ENCODE measurements at places on chromosomes 6 and 20.

- DNase-seq = no peak
Measured at GRCh38 chr6:115270953-115271352, 789.7 kb downstream of the FRK start.

GRCh38 chr6:26205625-26206574 is 118.7 kb downstream of the HFE start:
- DNase-seq = no peak

- DNase-seq = no peak
Measured at GRCh38 chr20:37907677-37908401, 4.9 kb downstream of the VSTM2L start.

DNA sequence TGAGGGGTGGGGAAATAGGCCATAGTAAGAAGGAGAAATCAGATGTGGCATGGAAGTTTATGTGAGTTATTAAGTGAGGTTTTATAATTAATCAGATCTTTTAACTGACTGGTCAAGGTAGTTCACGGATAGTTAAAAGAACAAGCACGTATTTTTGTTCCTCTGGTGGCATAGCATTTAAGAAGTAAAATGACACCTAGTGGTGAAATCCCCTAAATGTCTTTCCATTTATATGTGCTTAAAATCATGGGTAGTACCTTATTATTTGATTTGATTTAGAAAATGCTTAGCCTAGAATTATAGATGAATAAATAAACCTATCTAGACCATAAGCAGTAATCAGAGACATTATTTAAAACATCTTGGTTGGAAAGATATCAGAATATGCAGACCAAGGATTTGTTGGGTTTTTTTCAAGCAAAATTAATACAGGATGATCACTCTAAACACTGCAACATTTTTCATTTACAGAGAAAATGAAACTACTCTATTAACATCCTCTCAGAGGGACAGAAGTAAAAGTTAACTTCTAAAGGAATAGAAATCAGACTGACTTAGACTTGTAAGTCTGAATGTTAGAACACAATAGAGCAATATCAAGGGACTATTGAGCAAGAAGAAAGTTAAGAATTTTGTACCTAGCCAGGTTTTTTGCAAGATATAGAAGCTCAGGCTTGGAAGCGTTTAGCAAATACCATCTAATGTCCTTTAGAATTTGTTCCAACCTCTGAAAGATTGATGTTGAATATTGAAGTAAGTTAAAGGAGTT is 81.1 kb downstream of the STXBP5 start:
- DNase-seq = no peak

- no peak for DNase-seq
Measured at GRCh38 chr6:75855052-75855451, 106.0 kb downstream of the MYO6 start.

DNA sequence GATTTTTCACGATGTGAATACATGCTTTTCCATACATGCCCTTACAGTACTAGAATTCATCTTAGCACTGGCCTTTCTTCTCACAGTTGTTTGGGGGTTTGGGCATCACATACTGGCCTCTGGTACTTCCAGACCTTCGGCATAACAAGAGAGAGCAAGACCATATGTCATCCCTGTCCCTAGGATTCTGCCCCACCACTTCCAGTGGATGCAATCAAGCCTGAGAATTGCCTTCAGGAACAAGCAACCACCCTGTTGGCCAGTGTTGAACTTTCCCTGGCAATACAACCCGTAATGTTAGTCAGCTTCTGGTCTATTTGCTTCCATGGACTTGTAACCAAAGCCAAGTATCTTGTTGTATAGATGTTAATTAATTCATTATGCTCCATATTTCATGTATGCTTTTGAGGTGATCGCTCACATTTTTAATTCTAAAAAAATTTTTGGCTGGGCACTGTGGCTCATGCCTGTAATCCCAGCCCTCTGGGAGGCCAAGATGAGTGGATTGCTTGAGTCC is 15.4 kb upstream of the SLPI start:
- no peak for DNase-seq

GRCh38 chr6:106574741-106575458 is 54.4 kb downstream of the RTN4IP1 start:
- DNase-seq = no peak

GRCh38 chr6:12911427-12911826 is 194.9 kb downstream of the PHACTR1 start:
- DNase-seq = no peak

DNA sequence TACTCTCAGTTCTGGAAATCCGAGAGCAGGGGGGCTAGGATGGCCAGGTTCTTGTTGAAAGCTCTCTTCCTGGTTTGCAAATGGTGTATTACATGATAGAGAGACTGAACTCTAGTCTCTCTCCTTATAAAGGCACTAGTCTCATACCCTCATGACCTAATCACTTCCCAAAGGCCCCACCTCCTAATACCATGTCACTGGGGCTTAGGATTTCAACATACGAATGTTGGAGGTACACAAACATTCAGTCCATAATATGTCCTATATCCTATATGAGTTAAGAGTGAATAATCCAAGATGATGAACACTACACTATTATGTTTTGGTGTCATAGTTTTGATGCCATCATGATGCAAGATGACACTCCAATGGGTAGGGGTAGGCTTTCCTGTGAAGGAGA is 20.0 kb upstream of the TXLNB start:
- no peak for DNase-seq

DNA sequence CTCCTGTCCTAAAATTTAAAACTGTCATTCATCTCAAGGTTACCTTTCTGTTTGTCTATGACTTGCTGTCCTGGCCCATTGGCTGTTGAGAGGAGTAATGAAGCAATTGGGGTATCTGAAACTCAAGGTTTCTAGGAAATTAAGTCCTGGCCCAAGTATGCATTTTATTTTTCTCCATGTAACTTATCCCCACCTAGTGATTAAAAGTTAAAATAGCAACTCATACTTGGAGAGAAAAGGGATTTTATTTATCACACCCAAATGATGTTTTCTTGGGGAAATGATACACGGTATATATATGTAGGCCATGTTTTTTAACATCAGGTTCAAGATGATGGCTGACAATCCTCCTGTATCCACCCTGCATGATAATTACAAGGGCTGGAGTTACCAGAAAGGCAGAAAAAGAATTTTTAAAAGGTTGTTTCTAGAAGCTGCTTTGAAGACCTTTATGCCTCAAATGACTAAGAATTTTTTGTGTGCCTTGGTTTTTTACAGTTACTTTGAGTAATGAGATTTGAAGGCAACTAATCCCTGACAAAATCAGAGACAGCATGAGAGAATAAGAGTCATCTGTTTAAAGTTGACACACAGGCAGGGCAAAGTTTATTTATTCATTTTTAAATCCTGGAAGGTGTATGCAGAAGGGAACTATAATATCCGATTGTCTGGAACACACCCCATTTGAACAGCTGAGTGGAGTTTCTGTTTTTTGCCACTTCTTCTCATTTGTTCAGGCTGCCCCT is 28.9 kb upstream of the C6orf58 start:
- DNase-seq = no peak

- no peak for DNase-seq
Measured at GRCh38 chr20:56943946-56944945, 315.1 kb downstream of the TFAP2C start.

GRCh38 chr20:11718474-11719094 is 199.1 kb upstream of the BTBD3 start:
- DNase-seq = no peak

- DNase-seq = no peak
Measured at GRCh38 chr6:51818520-51819022, 268.8 kb downstream of the PKHD1 start.

DNA sequence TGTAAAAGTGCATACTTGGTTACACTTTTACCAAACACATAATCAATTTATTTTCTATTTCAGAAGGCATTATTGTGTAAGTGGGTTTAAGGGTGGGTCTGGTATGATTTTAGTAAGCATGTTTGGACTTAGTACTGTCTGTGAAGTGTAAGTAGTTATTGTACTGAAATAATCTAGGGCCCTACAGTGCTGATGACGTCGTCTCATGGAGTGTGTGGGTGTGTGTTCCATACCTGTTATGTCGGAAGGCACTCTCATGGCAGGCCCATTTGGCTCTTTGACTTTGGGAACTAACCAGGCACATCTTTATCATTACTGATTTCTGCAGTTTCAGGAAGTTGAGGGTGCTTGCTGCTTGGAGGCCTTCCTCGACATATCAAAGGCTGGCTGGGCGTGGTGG is 155.1 kb downstream of the SASH1 start:
- no peak for DNase-seq

DNA sequence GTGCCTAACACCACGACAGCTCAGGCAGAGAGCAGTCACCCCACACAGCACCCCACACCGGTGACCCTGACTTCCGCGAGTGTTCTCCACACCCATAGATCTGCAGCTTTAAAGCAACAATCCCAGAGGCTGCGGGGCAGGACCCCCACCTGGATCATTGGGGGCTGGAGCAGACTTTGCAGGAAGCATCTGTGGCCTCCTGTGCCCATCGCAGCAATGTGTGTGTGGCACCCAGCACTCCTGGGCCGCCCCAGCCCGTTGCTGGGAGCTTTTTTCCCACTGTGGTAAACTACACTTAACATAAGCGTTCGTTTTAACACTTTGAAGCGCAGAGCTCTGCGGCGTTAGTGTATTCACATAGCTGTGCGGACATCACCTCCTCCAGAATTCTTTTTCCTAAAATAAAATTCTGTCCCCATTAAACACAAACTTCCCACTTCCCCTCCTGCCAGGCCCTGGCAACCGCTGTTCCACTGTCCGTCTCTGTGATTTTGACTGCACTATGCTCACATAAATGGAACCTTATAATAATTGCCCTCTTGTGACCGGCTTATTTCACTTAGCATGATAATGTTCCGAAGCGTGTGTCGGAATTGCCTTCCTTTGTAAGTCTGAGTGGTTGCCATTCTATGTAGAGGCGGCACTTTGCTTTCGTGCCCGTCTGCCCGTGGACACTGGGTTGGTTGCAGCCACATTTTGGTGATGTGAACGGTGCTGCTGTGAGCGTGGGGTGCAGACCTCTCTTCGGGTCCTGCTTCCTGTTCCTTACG is 382.5 kb downstream of the CDH4 start:
- DNase-seq = no peak

DNA sequence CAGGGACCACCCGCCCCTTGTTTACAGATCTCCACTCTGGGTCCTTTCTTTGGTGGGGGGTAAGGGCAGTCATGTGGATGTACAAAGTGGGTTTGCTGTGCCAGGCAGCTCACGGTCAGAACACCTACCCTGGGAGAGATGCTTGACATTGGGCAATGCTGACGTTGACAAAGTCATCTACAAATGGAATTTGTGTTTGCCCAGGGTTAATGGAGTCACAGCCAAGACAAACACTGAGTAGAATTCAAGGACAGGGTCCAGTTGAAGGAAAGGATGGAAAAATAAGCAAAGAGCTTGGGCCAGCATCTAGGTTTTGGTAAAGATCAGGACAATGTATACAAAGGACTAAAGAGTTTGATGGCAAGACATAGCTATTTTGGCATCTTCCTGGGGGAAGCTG is 54.7 kb downstream of the MOCS1 start:
- no peak for DNase-seq

DNA sequence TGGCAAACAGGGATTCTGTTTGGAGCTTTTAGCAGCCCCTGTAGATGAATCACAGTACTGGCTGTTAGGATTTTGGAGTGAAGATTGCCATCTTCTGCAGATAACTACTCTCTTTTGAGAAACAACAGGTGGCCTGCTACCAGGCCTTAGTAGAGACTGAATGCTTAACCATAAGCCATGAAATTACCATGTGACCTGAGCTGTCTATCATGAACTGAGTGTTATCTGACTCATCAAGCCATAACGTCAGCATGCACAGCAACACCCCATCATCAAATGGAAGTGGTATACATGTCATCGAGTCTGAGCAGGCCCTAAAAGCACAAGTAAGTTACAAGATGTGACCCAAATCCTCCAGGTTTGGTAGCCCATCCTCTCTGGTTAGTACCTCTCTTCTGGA is 132.6 kb downstream of the GPR63 start:
- no peak for DNase-seq

- no peak for DNase-seq
Measured at GRCh38 chr20:54698373-54698772, 223.0 kb downstream of the DOK5 start.

DNA sequence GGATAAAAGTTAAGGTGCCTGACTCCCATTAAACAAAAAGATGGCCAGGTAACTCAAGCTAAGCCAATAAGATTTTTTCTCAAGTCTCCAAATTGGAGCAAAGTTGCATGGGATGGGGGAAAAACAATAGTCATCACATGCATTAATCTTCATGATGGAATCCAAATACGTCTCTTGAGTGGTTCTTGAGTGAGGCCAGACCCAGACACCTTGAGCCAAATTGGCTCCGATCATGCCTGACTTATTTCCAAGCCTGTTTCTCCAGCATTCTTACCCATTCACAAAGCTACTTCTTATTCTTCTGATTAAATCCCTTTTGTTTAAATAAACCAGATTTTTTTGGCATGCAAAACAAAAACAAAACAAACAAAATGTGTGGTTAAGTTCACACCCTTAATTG is 420.3 kb upstream of the NRSN1 start:
- no peak for DNase-seq

- DNase-seq = no peak
Measured at GRCh38 chr6:29762781-29763214, 39.6 kb downstream of the HLA-F start.
